Right kidney (tissue), 9 donors: ENCODE measurements at places on chromosomes 3 and 15.

GRCh38 chr15:71437919-71438318, 322.6 kb downstream of the THSD4 start:
- DNase-seq = no peak

GRCh38 chr3:110734524-110734923, 337.1 kb upstream of the NECTIN3 start:
- DNase-seq = no peak

GRCh38 chr15:90762109-90762508, 45.0 kb downstream of the BLM start:
- DNase-seq = no peak

- no peak for DNase-seq
Observed at GRCh38 chr3:128425142-128425845, 41.4 kb downstream of the DNAJB8 start.

DNA sequence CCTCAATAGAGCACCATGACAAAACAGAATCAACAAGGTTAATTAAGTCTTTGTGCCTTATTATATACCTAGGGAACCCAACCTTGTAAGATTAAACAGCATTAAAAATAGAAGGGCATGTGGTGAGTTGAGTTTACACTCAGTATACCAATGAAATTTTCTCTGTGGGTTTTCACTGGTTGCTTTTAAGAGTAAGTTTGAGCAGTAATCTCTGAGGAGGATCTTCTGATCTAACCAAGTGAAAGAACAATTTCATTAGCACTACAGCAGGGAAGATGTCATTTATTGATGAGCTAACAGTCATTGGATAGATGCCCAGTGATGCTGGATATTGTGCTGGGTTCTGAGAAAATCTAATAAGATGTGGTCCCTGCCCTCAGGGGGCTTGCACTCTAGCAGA, 26.9 kb upstream of the AKAP13 start:
- DNase-seq = no peak

GRCh38 chr3:155185631-155186071, 105.5 kb downstream of the MME start:
- no peak for DNase-seq
